ENCODE measurements at places on chromosomes 6 and 20. TPM values are rescaled to one million over a fixed set of nuclear protein-coding genes. Genes with fewer than 3 reads are reported as not detected.

DNA sequence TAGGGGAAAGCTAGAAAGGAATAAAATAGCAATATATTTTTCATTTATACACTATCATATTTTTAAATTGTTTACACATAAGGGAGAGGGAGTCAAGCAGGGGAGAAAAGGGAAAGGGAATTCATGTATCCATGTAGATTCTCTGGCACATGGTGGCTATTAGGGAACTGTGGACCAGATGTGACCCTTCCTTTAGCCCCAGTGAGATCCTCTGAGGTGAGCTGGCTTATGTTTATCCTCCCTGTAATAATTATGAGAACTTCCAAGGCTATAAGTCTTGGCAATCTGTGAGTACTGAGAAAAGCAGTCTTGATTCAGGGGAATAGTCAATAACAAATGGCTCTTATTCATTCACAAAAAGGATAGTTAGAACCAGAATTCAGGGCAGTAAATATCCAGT is 42.6 kb downstream of the TSBP1 start:
- no peak for DNase-seq

DNA sequence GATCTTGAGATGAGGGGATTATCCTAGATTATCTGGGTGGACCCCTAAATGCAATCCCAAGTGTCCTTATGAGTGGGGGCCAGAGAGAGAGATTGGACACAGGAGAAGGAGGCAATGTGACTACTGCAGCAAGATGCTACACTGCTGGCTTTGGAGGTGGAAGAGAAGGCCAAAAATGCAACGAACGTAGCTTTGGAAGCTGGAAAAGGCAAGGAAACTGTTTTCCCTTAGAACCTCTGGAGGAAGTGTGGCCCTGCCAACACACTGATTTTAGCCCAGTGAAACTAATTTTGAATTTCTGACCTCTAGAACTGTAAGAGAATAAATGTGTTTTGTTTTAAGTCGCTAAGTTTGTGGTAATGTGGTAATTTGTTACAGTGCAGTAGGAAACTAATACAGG is 15.7 kb downstream of the PPARD start:
- no peak for DNase-seq

DNA sequence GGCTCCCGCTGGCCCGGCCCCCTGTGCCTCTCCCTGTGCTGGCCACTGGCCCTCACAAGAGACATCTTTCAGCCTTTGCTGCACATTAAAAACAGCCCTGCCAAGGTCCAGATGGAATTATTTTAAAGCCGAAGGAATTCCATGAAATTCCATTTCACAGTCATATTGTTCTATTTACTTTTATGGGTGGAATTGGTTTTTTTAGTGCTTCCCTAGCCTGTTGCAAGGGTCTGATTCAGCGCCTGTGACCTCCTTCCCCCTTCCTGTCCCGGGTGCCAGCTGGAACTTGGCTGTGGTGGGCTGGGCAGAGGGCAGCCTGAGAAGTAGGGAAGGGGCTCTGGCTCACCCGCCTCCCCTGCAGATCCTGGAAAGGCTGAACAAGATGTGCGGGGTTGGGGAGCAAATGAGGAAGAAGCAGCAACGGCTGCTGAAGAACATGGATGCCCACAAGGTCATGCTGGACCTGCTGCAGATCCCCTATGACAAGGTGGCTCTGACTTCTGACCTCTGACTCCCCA is 34.3 kb downstream of the UQCC2 start:
- no peak for DNase-seq

GRCh38 chr20:38842558-38842981 is 37.1 kb downstream of the PPP1R16B start:
- no peak for DNase-seq

GRCh38 chr6:116191881-116192280 is 62.0 kb downstream of the TSPYL4 start:
- DNase-seq: no peak

- no peak for DNase-seq
Observed at GRCh38 chr6:143079325-143079640, 18.6 kb downstream of the AIG1 start.

DNA sequence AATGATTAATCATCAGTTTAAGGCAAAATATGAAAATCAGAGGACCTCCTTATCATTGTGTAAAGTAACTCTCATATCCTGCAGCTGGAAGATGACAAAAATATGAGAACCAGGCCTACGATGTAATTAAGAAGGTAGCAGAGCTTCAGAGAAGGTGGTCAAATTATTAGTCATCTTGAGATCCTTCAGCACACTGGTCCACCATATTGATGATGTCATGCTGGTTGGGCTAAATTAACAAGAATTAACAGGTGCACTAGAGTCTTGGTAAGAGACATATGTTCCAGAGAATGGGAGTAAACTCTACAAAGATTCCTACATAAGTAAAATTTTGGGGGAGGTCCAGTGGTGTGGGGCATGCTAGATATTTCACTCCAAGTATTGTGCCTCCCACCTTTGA is 112.8 kb downstream of the OTOR start:
- no peak for DNase-seq

DNA sequence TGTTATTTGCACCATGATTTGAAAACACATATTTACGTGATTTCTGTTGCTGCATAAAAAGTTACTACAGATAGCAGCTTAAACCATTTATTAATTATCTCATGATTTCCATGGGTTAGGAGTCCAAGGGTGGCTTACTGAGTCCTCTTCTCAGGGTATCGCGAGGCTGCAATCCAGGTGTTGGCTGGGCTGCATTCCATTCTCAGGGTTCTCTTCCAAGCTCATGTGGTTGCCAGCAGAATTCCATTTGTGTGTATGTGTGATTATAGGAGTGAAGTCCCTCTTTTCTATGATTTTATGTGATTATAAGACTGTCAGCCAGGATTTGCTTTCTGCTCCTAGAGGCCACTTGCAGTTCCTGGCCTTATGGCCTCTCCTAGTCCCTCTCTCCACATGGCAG is 135.1 kb downstream of the FAM83B start:
- DNase-seq: no peak

DNA sequence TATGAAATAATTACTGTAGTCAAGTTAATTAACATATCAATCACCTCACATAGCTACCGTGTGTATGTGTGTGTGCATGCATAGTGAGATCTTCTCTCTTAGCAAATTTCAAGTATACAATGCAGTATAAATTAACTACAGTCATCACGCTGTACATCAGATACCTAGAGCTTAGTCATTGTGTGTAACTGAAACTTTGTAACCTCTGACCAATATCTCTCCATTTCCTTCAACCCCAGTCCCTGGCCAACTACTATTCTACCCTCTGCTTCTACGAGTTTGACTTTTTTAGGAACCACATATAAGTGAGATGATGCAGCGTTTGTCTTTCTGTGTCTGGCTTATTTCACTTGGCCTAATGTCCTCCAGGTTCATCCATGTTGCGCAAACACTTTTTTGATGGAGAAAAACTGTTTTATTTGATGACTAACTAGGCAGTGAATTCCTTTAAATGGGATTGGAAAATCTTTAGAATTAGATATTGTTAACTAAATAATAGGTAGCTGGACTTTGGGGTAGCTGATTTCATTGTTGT is 459.5 kb downstream of the DHX35 start:
- no peak for DNase-seq

GRCh38 chr6:6148192-6148815 is 141.6 kb upstream of the NRN1 start:
- DNase-seq: no peak

DNA sequence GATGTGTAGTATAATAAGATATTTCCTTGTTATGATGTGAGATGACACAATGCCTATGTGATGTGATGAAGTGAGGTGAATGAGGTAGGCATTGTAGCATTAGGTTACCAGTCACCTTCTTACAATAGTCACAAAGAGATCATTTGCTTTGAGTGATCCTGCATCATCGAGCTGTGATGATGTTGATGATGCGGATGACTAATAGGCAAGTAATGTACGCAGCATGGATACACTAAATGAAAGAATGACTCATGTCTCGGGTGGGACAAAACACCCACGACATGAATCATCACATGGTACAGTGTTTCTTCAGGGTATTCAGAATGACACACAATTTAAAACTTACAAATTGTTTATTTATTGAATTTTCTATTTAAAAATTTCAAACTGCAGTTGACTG is 806.3 kb upstream of the GJE1 start:
- DNase-seq: peak; percentile 88

DNA sequence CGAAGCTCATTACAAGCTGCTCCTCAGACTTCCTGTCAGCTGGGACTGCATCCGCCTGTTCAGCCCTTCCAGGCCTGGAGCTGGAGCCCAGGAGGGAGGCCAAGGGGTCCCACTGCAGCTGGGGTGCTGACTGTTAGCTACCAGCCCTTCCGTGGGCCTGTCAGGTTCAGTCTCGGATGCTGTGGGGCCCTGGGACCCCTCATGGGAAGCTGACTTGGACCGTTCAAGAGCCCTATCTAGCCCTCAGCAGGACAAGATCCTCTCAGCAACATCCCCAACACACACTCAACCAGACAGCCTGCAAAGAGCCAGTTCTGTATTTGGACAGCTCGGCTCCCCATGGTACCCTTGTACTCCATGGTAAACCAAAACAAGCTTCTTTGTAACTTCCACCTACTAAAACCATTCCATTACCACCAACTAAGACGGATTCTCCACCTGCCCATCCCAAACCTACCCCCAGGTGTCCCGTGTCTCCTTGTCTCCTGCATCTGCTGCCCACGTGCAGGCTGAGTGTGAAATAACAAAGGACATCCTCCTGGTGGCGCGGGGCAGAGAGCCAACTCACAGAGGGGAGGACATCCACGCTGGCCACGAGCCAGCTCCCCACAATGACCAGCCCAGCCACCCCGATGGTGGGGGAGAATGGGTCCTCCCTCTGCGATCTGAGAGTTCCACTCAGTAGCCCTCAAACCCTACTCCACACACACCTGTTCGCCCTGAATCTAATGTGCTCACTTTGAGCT is 111.2 kb downstream of the TAF4 start:
- no peak for DNase-seq

- no peak for DNase-seq
Observed at GRCh38 chr6:90190752-90191395, 105.8 kb downstream of the BACH2 start.

DNA sequence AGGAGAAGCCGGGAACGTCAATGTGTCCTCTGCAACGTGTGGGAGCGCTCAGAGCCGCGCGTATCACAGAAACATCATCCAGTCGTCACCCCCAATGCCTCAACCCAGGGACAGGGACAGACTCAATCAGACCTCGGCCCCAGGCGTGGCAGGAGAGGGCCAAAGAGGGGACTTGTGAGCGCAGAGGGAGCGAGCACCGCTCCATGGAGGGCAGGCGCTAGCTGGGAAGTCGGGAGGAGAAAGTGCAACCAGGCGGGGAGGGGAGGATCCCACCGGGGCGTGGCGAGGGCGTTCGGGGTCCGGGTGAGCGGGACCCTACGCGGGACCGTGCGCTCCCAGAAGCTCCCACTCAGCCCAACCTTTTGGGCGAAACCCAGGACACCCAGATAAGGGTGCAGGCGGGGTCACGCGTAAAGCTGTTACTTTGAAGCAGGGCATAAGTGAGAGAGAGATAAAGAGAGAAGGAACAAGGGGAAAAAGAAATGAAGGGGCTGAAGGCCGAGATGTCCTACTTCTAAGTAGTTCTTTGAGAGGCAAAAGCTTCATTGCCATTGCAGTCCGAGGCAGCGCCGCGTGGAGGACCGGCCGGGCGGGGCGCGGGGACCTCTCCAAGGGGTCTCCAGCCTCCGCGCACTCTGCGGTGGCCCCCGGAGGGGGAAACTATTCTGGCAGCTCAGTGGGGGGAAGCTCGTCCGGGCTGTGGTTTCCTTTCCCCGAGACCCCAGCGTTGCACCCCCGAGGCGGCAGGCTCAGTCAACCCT is 862 bp upstream of the SOBP start:
- DNase-seq: no peak

DNA sequence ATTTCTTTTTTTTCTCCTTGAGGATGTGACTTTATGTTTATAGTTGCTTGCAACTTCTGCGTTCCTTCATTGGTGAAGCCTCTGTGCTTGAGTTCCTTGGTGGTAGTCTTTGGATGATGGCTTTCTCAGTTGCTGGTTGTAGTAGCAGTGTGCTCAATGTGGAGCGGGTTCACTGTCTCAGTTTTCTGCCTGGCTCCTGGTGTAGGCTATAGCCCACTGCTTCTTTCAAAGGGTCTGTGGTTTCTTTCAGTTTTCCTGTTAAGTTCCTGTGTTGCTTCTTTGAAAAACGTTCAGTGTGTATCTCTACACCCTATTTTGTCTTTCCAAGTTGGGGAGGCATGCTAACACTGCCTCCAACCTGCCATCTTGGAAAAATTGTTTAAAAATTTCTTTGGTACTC is 33.9 kb upstream of the ZBTB24 start:
- DNase-seq: no peak

DNA sequence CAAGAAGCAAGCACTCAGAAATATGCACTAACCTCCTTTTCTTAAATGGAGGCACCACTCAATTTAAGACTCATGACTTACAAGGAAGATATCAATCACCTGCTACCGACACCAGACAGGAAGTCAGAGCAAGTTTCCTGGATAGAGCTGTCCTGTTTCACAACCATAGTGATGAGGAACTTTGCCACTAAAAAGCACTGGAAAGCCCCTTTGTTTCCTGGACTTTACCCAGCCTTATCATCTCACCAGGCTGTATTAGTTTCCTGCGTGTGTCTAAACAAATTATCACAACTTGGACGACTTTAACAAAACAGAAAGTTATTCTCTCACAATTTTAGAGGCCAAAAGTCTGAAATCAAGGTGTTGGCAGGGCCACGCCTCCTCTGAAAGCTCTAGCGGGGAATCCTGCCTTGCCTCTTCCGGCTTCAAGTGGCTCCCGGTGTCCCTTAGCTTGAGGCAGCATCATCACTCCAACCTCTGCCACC is 253.8 kb upstream of the STXBP5 start:
- peak; percentile 36 for DNase-seq

DNA sequence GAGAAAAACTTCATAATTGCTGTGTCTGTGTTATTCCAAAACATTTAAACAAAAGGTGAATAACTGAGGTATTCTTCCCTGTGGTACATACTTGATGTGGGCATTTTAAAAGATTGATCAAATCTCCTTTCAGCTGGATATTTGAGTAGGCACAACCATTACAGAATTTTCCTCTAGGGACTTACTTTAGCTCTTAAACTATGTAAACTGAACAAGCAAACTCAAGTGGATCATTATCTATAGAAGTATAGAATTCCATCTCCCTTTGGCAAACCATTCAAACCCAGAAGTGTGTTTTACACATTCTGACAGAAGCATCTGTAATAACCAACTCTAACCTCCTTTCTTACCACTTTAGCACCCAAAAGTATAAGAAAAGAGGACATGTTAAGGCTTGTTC is 241.4 kb downstream of the ESR1 start:
- DNase-seq: no peak

TBP gene
- total RNA-seq: 15.5 TPM

PTCHD4 gene
- 8.0 TPM for total RNA-seq

ACAT2 gene
- 19.4 TPM for total RNA-seq

GMPR gene
- total RNA-seq: 28.8 TPM

MAK gene
- not detected for total RNA-seq

PACSIN1 gene
- not detected for total RNA-seq

TMC2 gene
- not detected for total RNA-seq

FAM83B gene
- total RNA-seq: 0.29 TPM
